ENCODE measurements at places on chromosomes 7 and 10.

GRCh38 chr7:111126987-111127386 is 36.1 kb downstream of the LRRN3 start:
- no peak for DNase-seq

GRCh38 chr7:94403546-94403945 is 8.9 kb downstream of the COL1A2 start:
- no peak for DNase-seq

- no peak for DNase-seq
These were observed 660 bp upstream of the HHEX start for GRCh38 chr10:92688927-92689662.

DNA sequence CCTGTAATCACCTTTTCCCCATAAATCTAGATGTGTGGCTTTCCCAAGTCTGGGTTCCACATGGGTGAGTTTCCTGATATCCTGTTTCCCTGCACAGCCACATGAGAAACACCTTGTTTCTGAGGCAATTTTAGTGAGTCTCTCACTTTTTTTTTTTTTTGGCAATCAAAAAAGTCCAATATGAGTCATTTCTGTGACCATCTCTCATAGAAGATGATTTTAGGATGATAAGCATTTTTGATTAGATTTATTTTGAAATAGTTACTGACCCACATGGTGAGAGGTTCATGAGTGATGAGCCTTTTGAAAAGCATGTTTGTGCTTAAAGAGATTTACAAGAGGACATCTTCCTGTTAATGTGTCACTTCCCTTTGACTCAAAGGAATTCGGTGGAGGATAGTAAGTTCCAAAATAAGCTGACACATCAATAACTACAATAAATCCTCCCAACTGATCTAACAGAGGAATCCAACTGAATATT is 464.0 kb downstream of the INHBA start:
- no peak for DNase-seq

GRCh38 chr7:16847381-16847860 is 34.4 kb downstream of the AGR3 start:
- DNase-seq, result no peak

GRCh38 chr10:107341281-107341680 is 176.8 kb upstream of the SORCS1 start:
- no peak for DNase-seq

DNA sequence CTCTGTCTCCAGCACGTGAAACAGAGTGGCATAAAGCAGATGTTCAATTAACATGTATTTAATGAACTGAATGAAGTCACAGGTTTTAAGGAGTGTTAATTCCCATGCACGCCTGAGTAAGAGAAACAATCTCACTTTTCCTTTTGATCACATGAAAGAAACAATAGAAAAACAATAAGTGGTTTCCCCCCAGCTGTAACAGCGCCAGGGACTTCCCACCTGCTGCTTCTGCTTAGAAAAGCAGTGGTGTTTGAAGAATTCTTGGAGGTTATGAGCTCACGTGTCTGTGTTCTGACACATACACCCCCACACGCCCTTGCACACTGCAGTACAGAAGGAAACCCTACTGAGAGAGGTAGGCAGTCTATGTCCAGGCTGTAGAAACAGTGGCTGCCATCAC is 51.3 kb upstream of the FRMD4A start:
- DNase-seq, result no peak

GRCh38 chr10:130189608-130190054 is 53.4 kb downstream of the GLRX3 start:
- DNase-seq, result no peak

- no peak for DNase-seq
These were observed 154.3 kb downstream of the GNAT3 start for GRCh38 chr7:80357530-80357929.

DNA sequence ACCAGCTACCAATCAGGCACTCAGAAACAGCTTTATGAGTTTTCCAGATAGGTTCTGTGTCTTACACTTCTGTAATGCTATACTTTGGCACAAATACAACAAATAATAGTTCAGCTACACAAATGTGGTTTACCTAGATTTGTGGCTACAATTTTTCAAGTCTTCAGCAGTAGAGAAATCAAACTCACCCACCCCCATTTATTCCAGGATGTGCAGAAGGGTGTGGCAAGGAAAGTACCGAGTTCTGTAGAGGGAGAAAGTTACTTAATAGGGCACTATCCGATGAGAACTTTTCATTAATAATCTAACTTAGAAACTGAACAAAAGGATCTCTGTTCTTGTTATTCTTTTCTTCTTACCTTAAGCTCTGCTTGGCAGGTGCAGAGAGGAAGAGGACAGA is 30.3 kb upstream of the ATP6V0A4 start:
- DNase-seq, result no peak

- no peak for DNase-seq
These were observed 13.2 kb downstream of the CCDC7 start for GRCh38 chr10:32459051-32459698.

DNA sequence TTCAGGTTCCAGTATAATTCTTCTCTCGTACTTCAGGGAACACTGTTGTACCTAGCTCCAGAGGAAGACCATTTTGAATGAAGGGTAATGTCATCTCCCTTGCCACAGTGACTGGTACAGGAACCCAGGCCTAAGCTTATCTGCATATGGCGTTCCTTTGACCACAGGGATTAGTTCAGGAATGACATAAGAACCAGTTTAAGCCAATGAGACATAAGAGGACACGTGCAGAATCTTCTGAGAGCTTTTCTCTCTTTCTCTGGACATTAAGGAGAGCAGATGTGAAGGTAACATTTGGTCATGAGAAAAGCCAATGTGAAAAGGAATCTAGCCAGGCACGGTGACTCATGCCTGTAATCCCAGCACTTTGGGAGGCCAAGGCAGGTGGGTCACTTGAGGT is 21.8 kb upstream of the HIBADH start:
- no peak for DNase-seq

DNA sequence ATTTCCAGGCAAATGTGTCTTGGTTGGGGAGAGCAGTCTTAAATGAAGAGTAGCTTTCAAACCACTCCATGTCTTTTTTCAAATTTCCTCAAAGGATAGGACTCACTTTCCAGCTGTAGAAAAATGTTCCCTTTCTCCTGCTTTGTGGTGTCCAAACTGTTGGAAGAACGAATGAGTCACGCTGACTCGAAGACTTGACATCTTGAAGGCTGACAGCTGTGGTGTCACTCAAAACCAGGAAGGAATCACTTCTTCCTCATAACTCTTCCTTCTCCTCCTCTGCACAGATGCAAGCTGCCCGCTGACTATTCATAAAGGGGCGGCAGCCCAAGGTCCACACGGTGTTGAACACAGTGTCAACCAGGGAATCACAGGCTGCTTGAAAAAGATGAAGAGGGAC is 19.2 kb downstream of the PLA2G12B start:
- DNase-seq, result no peak

DNA sequence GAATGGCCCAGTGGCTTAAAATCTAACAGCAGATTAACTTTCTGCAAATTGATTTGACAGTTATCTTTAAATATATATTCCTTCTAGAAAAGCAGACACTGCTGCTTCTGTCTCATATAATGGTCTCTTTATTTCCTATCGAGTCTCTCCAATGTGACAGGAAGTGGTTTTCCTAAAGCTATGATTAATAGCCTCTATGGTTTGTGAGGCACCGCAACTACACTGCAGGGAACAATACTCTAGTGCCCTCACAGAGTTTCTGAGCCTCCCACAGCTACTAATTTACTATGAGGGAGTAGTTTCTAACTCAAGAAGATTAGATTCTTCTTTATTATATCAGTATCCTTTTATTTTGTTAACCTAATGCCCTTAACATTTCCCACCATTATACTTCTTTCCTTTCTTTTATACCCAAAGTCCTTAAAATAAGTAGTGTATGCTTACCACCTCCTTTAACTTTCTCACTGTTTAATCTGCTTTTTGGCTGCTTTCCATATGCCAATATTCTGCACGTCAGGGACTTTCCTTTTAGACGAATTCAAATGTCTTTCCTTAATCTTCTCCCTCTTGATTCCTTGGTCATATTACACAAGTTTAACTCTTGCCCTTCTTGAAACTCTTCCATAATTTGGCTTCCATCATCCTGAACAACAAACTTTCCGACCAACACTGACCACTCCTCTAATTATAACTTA is 23.8 kb upstream of the AHR start:
- DNase-seq, result no peak

- DNase-seq, result no peak
These were observed 140.1 kb downstream of the CPEB3 start for GRCh38 chr10:92150823-92151222.

- no peak for DNase-seq
These were observed 59.9 kb downstream of the SUGCT start for GRCh38 chr7:40194745-40195144.

DNA sequence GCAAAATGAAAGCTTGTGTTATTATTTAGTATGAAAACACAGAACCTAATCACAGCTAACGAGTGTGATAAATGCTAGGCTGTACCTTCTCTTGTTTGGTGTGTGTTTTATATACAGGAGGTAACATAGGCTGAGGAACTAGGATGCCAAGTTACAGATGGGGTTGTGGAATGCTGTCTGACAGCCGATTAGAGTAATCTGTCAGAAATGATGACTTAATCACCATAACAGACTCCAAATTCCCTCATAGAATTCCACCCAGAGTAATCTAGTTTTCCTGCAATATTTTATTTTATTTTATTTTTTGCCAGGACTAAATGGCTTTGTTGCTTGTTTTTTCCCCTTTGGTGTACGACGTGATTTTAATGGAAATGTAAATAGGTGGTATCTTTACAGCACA is 221.2 kb downstream of the CELF2 start:
- DNase-seq, result no peak

GRCh38 chr7:93828260-93828659 is 62.3 kb downstream of the TFPI2 start:
- DNase-seq, result no peak

DNA sequence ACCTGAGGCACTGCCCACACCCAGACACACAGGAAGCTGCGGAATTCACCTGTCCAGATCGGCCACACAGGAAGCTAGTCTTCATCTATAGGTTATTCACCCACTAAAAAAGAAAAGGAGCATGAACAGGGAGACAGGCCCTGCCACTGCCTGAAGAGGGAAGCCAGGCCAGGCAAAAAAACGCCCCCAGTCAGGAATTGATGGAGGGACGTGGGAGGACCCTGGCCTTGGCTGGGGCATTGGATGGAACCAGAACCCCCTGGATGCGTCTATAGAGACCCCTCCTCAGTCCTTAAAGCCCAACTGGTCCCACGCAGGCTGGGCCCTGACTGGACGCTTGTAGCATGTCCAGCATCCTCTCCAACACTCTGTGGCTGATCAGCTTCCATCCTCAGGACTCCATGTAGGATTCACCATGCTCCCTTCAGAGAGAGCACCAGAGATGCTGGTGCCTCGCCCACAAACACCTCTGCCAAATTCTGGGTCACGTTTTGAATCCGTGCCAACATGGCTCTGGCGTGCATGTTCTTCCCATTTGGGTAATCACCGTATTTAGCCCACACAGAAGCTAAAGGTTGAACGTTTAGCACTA is 259.3 kb upstream of the TCERG1L start:
- DNase-seq, result no peak

GRCh38 chr7:69775231-69775771 is 177.0 kb downstream of the AUTS2 start:
- DNase-seq, result no peak

DNA sequence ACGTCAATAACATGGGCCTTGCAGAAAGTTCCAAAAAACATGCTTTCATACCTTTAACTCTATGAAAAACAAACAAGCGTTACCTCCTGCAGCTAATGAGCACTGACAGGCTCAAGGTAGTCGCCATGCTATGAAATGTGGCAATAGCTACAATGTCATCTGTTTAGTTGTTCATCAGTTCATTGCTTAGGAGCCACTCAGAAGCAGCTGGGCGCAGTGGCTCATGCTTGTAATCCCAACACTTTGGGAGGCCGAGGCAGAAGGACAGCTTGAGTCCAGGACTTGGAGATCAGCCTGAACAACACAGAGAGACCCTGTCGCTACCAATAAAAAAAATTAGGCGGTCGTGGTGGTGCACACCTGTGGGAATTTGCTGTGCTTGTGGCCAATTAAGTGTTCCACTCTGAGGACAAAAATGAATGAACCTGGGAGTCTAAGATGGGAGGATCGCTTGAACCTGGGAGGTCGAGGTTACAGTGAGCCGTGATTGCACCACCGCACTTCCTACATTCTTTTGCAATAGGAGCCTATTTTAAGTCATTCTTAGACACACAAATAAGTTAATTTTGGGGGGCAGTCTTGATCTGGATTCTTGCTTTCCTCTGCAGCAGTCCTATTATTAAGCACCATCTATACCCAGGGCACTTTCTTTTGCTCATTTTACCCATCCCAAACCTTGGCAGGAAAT is 276.2 kb upstream of the KLF14 start:
- no peak for DNase-seq

DNA sequence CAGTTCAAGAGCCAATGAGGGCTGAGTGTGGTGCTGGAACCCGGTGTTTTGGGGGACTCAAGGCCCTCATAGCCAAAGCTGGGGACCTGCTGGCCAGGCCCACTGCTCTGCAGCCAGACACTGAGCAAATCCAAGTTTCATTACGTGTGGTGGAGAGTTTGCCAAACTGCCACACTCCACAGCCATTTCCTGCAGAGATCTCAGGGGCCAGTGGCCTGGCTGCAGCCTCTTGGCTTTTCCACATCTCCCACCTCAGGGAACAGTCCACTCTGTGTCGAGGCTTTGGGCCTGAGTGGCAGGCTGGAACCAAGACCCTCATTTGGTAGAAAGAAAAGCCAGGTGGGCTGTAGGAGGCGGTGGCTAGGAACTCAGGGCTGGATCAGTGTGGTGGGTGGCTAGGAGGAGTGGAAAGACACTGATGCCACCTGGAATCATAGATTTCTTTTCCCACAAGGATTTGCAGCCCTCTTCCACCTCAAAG is 3.2 kb downstream of the HOXA11 start:
- no peak for DNase-seq

GRCh38 chr7:155701972-155702544 is 57.6 kb downstream of the RBM33 start:
- no peak for DNase-seq

DNA sequence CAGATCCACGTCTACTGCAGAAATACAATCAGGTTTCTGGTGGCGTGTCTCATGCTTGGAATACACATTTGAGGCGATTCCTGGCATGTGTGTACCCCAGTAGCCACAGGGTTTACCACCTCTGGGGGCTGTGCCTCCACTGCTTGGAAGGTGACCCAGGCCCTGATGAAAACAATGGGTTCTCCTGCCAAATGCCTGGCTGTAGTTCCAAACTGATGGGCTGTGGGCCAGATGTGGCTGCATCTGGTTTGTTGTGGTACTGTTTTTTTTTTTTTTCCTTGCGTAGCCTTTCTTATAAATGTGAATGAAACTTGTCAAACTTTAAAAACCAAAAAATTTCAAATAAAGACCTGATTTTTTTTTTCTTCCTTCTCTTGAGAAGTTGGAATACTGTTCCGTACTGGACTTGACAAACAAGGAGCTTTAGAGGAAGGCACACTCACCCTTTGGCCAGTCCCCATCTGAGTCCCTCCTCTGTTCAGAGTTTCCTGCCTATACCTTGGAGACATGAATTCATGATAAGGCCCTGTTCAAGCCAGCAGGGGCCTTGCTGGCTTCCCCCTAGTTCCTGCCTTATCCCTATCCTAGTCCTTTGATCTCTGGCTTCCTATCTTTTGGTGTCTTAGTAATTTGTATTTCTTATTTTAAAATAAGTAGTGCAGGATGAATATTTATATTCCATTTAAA is 217.1 kb downstream of the PHTF2 start:
- no peak for DNase-seq

- DNase-seq, result no peak
These were observed 4.4 kb upstream of the IRF5 start for GRCh38 chr7:128933180-128933891.
